ENCODE measurements at places on chromosomes 1 and 21.
A peak's percentile ranks its signal among the peaks of the same experiment; 100 is the strongest.

GRCh38 chr1:204878621-204879234 is 8.1 kb downstream of the NFASC start:
- DNase-seq: no peak

DNA sequence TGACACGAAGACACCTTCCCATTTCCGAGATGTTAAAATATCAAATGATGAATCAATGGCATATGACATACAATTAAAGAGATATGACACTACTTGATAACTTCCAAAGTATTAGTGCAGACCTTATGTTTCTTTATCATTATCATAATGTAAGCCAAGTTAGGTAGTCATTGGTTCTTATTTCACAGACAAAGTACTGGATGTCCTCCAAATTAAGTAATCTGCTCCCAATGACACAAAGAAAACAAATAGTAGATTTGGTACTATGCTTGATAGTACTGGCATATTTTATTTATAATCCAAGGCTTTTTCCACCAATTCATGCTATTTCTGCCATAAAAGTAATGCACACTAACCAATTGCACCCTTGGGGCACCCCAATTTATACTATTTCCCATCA is 11.9 kb upstream of the NRIP1 start:
- DNase-seq: no peak

- no peak for DNase-seq
Observed at GRCh38 chr1:43199093-43199726, 27.1 kb downstream of the CFAP57 start.

DNA sequence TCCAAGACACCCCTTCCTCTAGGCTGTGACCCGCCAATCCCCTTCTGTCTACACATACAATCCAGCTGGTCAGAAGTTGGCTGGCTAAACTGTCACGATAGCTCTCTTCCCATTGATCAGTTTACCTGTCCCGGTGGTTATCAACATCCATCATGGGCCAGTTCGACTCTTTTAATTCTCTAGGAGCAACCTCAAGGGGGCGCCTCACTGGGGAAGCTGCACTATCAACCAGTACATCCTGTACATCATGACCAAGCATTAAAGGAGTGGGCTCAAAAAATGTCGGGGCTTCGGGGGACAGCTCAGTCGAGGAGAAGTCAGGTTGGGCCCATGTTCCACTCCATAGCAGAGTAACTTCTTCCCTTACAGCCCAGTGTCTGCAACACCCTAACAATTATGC is 53.2 kb upstream of the B3GALNT2 start:
- no peak for DNase-seq

- DNase-seq: no peak
Observed at GRCh38 chr1:163866564-163866963, 544.8 kb downstream of the NUF2 start.

GRCh38 chr1:228497817-228498216 is 10.6 kb downstream of the RNF187 start:
- DNase-seq: no peak

GRCh38 chr1:22142315-22143064 is 407 bp downstream of the WNT4 start:
- no peak for DNase-seq

DNA sequence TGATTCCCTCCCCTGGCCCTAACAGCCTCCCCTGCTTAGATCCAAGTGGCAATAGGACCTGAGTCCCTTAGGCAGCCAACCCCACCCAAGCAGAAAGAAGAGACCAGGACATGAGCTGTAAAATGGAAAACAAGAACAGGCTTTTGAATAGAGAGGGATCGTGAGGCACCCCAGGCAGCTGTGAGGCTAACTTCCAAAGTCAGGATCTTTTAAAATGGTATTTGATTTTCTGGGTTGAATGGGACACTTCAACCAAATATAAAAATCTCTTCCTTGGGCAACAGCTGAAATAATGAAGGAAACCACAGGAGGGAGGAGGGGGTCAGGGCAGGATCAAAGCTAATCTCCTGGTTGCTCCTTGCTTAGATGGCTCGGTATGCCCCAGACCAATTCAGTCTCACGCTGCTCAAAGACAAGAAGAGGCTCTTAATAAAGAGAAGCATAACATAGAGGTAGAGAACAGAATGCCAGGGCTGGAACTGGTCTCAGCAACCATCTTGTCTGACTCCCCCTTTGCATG is 28.6 kb upstream of the AVPR1B start:
- no peak for DNase-seq

DNA sequence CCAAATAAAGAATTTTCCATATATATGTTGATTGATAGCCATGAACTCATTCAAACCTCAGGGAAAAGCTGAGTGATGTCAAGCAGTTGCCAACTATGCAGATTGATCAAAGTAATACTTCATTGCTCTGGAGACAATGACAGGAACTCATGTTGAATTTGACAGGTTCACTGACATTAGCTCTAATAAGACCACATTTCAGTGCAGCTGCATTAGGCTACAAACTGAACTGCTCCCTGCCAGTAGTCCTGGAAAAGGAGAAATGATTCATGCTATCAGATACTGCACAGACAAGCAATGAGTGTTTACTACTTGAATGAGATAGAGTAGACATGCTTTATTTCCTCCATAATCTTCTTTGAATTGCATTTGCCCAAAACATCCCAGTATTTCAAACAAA is 948.4 kb downstream of the MRPL39 start:
- DNase-seq: no peak

- DNase-seq: peak; percentile 26
Observed at GRCh38 chr1:42923367-42924081, 35.1 kb downstream of the SLC2A1 start.

- DNase-seq: no peak
Observed at GRCh38 chr1:21396516-21396915, 43.4 kb upstream of the NBPF3 start.

GRCh38 chr1:234372011-234372757 is 1.1 kb upstream of the COA6 start:
- no peak for DNase-seq

DNA sequence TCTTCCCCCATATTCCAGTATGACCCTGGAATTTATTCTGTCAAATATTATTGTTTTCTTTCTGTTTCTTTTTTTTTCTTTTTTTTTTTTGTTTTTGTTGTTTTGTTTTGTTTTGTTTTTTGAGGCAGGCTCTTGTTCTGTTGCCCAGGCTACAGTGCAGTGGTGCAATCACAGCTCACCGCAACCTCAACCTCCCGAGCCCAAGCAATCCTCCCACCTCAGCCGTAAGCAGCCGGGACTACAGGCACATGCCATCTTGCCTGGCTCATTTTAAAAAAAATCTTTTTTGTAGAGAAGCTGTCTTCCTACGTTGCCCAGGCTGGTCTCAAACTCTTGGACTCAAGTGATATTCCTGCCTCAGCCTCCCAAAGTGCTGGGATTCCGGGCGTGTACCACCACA is 237.6 kb downstream of the SMYD3 start:
- DNase-seq: no peak

GRCh38 chr1:219312967-219313366 is 139.3 kb downstream of the LYPLAL1 start:
- no peak for DNase-seq

DNA sequence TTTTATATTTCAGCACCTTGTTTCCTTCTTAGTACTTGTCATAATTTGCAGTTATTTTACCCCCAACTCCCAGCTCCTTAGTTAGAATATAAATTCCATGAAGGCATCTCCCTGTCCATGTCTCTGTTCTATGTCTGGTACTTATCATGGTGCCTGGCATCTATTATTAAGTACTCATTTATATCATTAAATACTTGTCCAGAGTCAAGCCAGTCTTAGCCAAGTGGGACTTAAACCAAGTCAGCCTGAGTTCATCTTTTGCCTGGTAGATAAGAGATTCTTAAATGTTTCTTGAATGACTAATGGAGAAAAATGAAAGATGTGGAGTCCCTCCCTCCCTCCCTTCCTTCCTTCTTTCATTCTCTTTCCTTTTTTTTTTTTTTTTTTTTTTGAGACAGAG is 9.4 kb downstream of the SLC25A44 start:
- DNase-seq: no peak

DNA sequence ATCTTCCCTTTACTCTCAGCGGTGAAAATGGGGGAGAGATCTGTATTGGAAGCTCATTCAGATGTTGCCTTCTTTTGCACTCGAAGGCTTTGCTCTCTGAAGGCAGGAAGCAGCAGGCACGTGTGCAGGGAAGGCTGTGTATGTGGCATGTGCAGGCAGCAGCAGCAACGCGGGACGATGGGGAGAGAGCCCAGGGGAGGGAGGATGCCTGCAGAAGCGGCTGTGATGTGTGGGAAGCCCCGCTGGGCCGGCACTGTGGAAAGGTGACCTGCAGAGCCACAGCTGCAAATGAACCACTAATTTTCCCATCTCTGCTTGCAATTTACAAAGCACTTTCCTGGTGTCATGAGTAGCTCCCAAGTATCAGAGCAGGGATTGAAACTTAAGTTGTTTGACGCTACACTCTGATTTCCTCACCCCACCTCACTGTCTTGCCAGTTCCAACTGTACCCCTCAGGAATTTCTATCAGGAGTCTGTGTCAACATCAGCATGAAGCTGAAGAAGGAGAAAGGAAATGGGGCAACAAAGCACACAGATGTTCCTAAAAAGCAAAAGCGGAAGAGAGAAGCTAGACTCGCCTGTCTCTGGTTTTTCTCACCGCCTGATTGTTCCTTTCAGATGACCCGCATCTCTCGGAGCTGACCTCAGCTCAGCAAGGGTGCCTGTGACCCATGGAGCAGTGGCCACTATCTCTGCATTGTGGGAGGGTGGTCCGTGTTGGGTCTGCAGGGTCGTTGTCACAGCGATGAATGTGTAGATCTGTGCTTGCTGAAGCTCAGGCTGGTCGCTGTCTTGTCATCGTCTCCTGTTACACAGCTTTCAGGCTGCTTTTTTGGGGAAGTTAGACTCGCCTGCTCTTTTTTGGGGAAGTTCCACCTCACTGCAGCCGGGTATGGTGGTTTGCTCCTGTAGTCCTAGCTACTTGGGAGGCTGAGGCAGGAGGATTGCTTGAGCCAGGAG is 156.1 kb downstream of the KIF26B start:
- no peak for DNase-seq

GRCh38 chr1:235290740-235291502 is 37.1 kb downstream of the ARID4B start:
- DNase-seq: no peak

GRCh38 chr1:67740543-67740942 is 55.5 kb downstream of the GADD45A start:
- DNase-seq: peak; percentile 13

DNA sequence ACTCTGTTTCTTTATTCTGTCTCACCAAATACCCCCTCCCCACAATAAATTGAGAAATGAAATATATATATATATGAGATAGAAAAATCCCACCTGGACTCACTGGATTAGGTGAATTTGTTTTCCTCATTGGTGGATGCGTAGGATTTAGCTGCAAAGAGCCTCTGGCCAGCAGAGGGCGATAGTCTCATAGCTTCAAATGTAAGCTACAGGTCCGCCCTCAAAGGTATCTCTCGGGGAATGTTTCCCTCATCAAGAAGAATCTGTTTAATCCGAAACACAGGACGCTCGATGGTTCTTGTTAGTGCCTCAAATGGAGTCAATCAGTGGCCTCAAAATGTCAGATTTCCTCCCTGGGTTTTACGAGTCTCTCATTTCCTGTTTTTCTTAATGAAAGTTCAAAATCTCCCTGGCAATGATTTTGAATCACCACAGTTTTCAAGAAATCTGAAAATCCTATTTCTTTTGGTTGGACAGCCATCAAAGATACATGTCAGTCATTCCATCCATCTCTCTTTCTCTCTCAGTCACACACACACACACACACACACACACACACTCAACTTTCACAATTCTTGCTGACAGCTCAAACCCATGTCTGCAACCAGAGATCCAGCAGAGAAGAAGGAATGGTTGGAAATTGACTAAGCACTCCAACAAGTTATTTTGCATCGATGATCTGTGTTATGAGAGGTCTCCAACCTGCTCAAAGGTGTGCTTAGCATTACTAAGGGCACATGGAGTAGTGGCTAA is 13.9 kb upstream of the CAMK1G start:
- peak; percentile 29 for DNase-seq

DNA sequence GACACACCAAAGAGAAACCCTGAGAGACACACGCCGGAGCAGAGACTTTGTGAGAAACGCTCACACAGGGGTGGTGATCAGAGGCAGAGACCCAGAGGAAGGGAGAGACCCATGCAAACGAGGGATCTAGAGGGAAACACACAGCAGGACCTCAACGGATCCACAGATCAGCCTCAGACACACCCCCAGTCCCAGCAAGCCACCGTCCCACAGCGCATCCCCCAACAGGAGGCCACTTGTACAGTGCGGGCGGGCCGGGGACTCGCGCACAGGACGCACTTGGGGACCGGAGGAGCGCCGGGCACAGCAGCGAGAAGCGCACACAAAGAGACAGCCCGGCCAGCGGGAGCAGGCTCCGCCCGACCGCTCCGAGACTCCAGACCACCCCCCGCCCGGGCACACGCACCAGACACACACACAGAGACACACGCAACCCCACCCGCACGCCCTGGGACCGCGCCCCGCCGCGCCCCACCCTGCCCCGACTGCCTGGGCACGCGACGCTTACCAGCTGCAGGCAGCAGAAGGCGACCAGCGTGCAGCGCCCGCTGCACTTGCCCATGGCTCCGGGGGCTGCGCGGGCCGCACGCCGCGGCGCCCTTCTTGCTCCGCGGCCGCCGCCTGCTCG is 587 bp downstream of the NKAIN1 start:
- no peak for DNase-seq

DNA sequence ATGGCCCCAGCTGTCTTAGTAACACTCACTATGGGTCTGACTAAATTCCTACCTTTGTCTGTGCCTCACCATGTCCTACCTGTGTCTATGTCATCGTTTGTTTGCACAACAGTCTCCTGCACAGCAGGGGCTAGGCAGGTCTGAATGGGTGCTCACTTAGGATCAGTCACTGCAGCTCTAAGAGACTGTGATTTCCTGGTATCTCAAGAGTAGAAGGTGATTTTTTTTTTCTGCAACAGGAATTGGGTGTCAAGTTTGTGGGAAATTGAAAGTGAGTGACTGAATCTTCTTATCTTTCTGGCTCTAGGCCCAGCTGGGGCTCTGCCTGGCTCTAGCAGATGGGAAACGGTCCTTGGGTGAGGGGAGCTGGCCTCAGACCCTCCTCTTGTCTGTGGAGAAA is 46.4 kb upstream of the TRABD2B start:
- no peak for DNase-seq

Measured in NCI-H524 (cell line).